Posterior vena cava (tissue), 2 donors: ENCODE measurements at places on chromosomes 11 and 22. TPM values are rescaled to one million over a fixed set of nuclear protein-coding genes. Genes with fewer than 3 reads are reported as not detected.
A peak's percentile ranks its signal among the peaks of the same experiment; 100 is the strongest.

PRSS23 gene
- total RNA-seq = 261 TPM

GRCh38 chr11:32935462-32936029, 42.9 kb downstream of the QSER1 start:
- no peak for DNase-seq

DNA sequence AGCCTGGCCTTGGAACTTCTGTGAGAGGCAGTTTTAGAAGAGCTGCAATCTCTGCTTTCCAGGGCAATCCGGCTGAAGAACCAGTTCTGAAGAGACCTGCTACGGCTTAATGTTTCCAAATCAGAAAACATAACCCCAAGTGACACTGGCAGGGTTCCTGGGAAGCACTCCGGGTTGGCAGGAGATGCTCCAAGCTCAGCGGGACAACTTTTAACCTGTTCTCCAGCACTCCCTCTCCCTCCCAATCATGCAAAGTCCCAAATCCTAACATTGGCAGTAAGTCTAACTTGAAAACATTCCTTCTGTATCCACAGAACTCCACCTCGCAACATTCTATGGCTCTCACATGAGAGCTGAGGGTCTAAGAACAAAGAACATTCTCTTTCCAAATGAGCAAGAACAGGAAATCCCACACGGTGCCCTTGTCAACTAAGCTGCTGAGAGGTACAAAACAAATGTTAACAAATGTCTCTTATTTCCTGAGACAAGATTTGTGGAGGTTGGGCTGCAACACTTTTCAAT, 48.5 kb upstream of the MN1 start:
- DNase-seq = no peak

DNA sequence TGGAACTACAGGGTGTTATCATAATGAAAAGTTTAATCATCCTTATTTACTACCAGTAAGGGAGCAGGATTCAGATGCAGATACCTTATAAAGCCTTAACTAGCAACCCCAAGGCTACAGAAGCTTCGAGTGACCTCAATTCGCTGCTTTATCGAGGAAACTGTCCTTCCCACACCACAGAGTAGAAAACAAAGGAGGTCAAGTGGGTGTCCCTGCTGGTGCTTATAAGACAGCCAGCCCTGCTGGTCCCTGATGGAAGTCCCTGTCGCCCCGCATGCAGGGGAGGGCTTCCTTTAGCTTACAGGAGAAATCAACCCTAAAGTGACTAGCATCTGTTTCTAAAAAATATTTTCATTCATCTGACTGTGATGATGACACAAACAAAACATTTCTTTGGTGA, 7.3 kb downstream of the MN1 start:
- no peak for DNase-seq

DNA sequence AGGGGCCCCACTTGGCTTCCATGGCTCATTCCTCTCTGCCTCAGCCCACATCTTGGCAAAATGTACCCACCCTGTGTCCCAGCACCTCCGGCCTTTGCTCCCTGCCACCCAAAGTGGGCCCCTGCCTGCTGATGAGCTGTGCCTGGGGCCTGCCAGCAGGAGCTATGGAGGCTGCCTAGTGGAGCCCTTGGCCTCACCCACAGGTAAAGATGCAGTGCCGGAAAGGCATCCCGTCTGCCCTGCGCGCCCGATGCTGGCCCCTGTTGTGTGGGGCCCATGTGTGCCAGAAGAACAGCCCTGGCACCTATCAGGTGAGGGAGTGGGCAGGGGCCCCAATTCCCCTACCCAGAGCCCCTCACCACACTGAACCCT, 1.3 kb downstream of the TBC1D10C start:
- DNase-seq = no peak

GRCh38 chr11:126282736-126283591, at the start of gene TIRAP:
TSS of gene TIRAP (plus strand) at chr11:126283093. CDS start at chr11:126290895, 7,802 bp downstream.
- DNase-seq = peak; percentile 91

GRCh38 chr11:55719608-55720160, 53.6 kb upstream of the OR5D13 start:
- peak; percentile 46 for DNase-seq

DNA sequence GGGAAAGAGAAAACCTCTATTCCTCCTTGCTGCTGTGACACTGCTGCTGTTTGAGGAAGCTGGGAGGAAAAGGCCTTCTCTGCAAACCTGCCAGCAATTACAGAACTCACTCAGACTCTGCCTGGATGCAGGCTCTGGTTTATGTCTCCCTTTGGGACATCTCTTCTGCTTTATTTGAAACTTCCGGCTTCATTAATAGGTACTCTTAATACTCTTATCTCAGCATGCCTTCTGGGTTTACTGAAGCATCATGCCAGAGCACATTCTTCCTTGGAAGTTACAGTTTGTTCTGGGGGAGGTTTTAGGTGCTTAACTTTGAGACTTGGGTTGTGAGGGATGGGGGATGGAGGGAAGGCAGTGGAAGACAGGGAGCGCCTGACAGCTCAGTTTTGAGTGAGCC, 79.9 kb downstream of the NAV2 start:
- DNase-seq = no peak
